ENCODE measurements at places on chromosomes 1 and 21.

GRCh38 chr1:156586892-156587477 is 4.6 kb upstream of the NAXE start:
- DNase-seq, result no peak

- no peak for DNase-seq
Observed at GRCh38 chr1:14254251-14254650, 344.2 kb upstream of the KAZN start.

DNA sequence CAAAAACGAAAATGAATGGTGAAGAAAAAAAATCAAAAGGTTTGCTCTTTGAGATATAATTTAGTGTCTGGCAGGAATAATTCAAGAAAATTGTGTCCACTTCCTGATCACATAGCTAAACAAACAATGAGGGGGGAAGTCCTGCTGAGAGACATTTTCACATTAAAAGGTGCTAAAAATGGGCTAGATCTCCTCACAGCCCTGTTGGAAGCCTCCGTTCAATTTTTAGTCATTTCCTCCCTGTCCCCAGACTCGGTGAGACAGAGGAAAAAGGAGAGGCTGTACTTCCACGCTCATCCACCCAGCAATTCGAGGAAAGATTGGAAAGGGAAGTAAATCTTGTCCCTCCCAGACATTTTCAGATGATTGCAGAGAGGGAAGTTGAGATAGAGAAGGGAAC is 103.7 kb downstream of the BARHL2 start:
- DNase-seq, result no peak

DNA sequence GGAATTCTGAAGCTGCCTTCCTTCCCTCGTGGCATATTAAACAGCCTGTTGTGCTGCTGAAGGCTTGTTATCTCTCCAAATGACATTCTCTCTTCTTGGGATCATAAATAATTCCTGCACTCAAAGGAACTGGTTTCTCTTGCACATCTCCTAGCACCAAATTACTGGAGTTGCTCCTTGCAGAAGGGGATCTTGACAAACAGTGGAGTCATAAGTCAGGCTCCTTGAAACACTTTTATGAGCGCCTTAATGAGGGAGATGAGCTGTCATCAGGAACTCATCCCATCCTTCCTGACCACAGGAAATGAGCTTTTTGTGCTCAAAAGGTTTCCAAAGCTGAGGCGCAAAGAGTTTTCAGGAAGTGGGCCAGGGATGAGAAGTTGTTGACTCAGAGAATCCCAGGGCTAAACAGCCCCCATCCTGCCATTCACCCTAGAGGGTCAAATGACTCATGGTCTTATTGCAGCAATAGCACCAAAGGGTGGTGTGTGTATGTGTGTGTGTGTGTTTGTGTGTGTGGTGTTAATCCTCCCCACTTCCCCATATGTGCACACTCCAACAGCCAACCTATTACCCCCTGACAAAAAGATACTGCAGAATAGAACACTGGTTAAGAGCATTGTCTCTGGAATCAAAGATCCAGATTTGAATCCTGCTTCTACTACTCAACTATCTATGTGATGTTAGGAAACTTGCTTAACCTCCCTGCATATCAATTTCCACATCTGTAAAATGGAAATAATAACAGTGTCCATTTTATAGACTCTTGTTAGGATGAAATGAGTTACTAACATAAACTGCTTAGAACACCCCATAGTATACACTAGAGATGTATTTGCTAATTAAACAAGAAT is 2.8 kb upstream of the PHC2 start:
- DNase-seq, result peak; percentile 98

- DNase-seq, result no peak
Observed at GRCh38 chr1:114023377-114023776, 44.1 kb downstream of the OLFML3 start.

DNA sequence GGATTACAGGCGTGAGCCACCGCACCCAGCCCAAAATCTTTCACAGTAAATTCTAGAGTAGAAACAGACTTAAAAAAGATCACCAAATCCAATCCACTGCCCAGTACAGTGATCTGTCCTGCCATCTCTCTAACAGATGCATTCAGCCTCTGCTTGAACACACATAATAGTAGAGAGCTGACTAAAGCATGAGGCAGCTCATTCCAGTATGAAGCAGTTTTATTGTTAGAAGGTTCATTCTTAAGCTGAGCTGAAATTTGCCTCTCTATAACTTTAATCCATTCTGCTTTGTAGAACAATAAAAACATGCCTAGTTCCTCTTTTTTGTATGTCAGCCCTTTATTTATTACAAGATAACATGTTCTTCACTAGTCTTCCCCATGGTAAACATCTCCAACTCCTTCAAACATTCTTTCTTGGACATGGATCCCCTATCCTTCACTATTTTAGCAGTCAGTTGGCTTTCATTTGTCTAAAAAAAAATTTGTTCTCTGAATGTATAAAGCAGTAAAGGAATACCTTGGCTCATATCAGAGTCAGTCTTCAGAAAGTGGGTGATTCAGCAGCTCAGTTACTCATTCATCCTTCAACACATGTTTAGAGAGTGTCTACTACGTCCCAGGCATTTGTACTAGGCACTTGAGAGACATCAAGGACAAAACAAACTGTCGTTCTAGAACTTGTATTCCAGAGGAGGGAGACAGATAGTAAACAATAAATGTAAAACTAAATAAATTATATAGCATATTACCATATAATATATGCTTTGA is 10.7 kb upstream of the PTBP2 start:
- DNase-seq, result no peak

- DNase-seq, result no peak
Observed at GRCh38 chr1:97501628-97502027, 419.2 kb downstream of the DPYD start.

- DNase-seq, result no peak
Observed at GRCh38 chr21:21664871-21665270, 666.7 kb downstream of the NCAM2 start.

- DNase-seq, result no peak
Observed at GRCh38 chr1:43381612-43382011, 8.0 kb downstream of the MED8 start.

DNA sequence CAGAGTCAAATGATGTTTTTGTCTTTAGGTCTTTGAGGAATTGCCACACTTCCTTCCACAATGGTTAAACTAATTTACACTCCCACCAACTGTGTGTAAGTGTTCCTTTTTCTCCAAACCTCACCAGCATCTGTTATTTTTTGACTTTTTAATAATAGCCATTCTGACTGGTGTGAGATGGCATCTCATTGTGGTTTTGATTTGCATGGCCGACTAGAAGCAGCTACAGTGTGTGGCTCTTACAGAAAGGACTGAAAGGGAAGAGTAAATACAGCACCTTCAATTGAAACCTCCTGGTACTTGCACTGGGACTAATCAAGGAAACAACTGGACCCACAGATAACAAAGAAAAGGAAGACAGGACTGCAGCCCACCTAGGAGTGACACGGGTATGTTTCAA is 668.0 kb upstream of the RGS18 start:
- DNase-seq, result no peak

DNA sequence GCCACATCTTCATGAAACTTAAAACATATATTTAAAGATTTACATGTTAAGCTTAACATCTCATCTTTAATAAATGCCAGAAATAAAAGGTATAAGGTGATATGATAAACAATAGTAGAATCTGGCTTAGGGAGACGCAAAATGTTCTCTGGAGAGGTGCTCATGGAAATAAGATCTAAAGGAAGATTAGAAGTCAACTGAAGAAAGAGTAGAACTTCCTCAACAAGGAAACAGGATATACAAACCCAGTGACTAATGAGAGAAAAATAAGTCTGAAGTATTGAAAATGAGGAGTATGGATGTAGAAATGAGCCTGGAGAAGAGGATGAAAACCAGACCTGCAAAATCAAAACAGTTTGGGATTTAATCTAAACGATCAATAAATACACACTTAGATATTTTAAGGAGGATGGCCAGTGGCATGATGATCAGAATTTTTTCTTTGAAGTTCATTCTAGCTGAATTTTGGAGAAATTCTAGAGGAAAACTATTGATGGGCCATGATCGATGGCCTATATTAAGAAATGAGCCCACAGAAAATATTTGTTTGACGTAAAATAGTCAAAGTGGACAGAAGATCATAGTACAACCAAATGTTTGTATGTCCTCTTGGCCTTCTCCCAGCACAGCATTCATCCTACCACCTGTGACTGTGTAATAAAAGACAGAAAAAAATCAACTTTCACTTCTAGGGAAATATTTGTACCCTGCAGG is 387.9 kb upstream of the PTBP2 start:
- DNase-seq, result no peak

- no peak for DNase-seq
Observed at GRCh38 chr1:18077657-18078215, 29.9 kb upstream of the IGSF21 start.

- DNase-seq, result no peak
Observed at GRCh38 chr1:3672971-3673361, 20.6 kb downstream of the TP73 start.

DNA sequence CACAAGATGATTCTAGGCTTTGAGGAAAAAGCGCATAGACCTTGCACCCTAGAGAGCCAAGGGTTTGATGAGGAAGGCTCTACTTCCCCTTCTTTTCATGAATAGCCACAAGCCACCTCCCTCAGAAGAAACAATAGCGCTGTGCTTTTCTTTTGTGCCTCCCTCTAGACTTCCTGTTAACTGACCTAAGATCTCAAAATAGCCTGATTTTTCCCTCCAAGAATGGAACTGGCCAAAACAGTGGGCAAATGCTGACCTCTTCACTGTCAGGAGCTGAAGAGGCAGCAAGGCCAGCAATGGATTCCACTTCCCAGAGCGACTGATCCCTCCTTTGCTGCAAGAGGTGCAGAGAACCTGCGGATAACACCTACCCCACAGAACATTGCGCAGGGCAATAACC is 362.8 kb downstream of the KCNH1 start:
- no peak for DNase-seq

DNA sequence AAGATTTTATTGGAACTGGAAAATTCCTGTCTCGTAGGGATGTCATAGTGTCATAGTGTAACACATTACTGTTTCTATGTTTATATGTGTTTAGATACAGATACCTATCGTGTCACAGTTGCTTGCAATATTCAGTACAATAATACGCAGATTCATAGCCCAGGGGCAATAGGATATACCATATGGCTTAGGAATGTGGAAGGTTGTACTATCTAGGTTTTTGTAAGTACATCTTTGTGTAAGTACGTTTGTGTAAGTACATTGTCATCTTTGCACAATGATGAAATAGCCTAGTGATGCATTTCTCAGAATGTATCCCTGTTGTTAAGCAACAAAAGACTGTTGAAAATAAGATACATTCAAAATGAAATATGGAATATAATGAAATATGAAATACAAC is 68.9 kb downstream of the CAMTA1 start:
- DNase-seq, result no peak

DNA sequence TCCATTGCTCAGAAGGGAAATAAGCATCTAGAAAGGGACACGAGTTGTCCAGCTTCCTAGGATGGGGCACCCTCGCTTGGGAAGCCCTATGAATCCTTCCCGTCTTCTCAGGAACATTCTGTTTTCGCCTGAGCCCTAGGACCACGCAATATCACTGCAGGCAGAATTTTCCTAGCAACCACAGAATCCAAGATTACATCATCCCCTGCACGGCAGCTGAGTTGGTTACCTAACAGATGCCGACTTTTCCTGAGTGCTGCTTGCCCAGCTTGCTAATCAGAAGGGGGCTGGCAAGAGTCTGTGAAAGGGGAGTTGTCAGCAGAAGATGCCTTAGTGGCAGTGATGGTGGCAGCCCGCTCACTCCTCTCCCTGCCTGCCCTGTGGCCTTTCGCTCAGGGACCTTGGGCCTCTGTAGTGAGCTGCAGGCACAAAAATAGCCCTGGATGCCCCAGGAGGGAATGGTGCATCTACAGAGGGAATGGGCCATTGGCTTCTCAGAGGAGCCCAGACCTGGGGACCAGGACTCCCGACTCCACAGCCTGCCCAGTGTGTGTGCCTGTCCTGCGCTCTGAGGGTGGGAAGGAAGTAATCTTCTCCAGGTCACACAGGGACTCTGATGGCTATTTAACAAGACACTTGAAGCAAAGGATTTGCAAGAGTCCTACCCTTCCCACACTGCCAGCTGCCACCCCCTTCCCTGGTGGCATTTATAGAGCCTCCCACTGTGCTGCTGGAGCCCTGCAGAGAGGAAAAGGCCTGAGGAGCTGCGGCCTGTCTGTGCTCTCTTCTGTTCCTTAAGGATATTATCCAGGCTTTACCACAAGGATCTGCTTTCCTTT is 28.9 kb upstream of the CLSTN1 start:
- peak; percentile 68 for DNase-seq

GRCh38 chr1:218765753-218766152 is 407.9 kb upstream of the LYPLAL1 start:
- DNase-seq, result no peak

- no peak for DNase-seq
Observed at GRCh38 chr1:39901464-39901713, 328 bp downstream of the MYCL start.

DNA sequence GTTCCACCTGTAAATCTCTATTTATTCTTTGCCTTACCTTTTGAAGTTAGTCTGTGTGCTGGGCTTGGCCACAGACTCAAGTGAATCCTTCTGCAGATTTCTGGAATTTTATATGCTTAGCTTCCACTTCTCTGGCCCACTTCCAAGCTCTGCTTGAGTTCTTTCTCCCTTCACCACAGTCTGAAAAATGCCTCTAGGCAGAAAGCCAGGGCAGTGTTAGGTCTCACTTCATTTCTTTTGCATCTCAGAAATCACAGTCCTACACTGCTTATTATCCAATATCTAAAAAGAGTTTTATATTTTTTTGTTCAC is 48.9 kb downstream of the INKA2 start:
- DNase-seq, result peak; percentile 97

DNA sequence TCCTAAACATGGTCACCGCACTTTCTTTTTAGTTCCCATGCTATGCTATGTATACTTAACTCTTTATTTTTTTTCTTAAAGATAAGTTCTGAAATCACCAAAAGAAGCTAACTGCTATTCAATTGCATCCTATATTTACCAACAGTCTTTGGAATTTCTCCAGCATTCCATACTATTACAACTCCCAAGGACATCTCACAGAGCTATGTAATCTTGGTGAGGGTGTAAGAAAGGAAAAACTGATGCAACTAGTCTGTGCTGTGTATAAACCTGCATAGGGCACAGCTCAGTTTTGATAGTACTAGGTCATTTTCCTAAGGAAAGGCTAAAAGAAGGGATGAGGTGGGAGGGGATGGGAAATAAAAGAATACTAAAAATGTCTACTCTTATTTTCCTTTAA is 78.0 kb downstream of the PTPN14 start:
- DNase-seq, result peak; percentile 90

DNA sequence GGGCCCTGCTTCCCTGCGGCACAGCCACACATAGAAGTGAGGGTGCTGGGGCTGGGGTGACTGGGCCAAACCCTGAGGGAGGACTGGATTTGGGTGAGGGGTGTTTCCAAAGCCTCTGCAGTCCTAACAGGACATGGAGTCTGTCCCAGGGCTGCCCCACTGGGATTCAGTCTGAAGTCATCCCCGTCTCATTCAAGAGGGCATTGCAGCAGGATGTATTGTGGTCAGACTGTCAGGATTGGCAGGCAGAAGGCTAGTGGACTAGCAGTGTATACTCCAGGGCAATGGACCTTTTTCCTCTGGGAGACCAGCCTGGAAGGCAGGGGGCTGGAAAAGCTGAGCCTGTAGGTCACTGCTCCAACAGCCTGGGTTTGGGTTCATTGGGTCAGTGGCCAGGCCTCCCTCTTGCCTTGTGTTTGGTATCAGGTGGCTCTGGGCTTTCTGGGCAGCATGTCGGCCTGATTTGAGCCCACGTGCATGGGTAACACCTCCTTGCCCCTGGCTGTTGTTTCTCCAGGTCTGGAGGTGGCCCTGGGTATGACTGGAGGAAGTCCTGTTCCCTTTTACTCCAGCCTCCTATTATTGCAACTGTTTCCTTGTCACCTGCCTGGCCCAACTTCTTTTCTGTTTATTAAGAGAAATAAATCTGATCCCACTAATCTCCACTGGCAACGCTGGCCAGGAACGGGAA is 41.0 kb upstream of the SYNC start:
- DNase-seq, result no peak

Measured in fibroblast of skin of scalp (primary cell).